Activated T-cell treated with anti-CD3 and anti-CD28 coated beads, Interleukin-2, amount 50 U/mL, for 1 hour (primary cell): ENCODE measurements at places on chromosomes 4 and X.

- DNase-seq: no peak
These were observed 12.7 kb downstream of the FRAS1 start for GRCh38 chr4:78069859-78070258.

- DNase-seq: no peak
These were observed 584 bp downstream of the TMEM271 start for GRCh38 chr4:575281-576141.

GRCh38 chr4:7059662-7060061 is 8.2 kb downstream of the GRPEL1 start:
- no peak for DNase-seq

GRCh38 chr4:47045261-47045660 is 13.9 kb downstream of the GABRB1 start:
- DNase-seq: no peak

GRCh38 chrX:16931371-16931770 is 15.1 kb upstream of the REPS2 start:
- no peak for DNase-seq

DNA sequence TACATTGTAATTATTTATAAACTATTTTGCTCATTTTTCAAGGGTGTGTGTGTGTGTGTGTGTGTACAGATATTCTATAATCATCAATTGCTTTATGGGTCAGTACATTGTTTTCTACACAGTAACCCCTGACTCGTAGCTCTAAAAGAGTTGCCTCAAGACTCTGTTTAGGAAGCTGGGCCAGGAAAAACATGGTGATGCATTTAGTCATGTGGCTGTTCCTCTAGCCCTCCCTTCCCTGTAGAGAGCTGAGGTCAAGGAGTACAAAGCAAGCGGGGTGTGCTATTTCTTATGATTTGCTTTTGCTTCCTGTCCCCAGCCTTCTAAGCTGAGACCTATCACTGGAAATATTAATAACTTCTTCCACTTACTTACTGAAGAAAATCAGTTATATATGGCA is 34.8 kb upstream of the SPANXD start:
- no peak for DNase-seq

DNA sequence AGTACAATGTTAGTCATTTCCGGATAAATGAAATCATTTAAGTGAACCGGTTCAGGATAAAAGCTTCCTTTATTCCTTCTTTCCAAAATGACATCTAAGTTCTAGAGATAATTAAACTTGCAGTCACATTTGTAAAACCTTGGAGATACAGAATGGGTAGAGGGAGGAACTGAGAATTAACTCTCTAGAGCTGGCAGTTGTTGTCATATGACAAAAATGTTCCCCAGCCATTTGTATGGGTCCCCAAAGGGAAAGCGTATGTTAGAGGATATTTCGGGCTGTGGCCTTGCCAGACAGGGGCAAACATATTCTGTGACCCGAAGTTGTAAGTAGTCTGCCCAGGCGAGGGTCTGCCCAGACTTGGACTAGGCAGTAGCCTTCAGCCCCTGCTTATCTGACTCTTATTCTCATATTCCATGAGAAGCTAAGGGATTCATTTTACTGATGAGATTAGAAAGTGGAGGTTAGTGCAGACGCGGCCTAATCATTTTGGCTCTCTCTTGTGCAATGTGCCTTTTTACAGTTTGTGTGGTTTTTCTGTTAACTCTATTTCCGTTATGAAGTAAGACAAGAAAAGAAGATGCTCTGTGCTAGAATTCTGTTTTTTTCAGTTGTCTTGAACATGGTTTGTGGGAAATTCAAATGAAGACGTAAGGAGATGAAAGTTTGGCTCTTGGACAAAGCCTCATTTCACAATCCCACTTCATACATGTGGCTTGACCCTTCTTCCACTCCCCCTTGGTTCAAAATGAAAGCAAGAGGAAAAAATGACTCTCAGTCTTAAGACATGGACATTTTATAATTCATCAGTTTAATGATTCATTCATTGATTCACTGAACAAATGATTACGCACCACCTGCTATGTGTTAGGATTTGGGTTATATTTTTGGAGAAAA is 2394.2 kb upstream of the AGA start:
- no peak for DNase-seq

- no peak for DNase-seq
These were observed 74.1 kb upstream of the UCP1 start for GRCh38 chr4:140642674-140643437.

DNA sequence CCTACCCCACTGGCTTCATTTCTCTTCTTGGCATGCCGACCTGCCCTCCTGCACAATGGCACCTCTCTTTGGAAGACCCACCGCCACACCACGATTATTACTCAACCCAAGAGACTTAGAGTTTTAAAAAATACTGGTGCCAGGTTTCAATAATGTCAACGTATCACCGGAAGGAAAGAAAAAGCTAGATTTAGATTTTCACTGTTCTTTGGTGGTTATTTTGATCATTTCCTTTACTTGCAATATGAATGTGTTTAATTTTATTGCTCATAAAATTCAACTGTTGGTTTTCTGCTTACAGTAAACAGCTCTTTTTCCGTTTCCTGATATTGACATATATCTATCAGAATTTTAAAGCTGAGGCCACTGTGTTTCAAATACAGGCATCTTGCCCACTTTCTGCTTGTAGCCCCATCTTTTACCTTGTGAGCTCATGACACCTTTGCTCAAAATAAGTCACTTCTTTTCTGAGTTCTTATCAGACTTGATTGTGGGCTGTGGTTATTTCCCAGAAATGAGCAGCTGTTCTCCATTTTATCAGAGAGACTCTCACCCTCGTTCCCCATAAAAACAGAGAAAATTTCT is 439.1 kb downstream of the INPP4B start:
- DNase-seq: no peak

GRCh38 chrX:43000121-43000520 is 222.2 kb upstream of the PPP1R2C start:
- no peak for DNase-seq

- no peak for DNase-seq
These were observed at the start of gene MAOB for GRCh38 chrX:43882294-43882681. Gene MAOB (minus strand): TSS chrX:43882450. CDS start chrX:43882299, 151 bp downstream.

DNA sequence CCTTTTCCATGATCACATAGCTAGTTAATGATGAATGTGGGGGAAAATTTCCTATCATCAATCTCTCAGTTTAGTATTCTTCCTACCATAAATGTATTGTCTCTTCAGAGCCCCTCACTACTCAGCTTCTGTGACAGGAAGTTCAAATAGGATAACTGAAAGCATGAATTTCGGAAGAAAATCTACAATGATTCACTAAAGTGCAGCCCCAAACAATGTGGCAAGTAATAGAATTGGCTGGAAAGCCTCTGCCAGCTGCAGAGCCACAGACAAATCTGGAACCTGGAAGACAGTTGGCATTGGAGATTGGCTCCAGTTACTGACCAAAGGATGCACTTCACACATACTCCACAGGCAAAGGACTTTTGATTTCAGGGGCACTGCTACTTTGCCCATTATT is 35.2 kb downstream of the EGF start:
- DNase-seq: no peak

DNA sequence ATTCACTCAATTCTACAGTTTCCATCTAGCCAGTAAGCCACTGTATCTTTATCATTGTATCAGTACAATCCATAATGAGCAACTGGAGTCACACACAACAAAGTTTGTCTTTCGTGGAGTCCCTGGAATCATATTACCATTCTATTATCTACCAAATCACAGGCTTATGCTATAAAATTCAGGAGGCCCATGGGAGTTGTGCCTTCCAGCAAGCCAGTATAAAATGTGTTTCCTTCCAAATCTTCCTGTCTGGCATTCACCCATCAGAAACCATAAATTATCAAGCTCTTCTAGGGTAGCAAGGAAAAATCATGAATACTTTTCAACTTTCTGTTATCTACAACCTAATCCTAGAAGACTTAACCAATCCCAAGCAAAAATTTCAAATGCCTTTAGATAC is 1383.3 kb upstream of the PCDH7 start:
- no peak for DNase-seq

- DNase-seq: no peak
These were observed 130.2 kb downstream of the GASK1B start for GRCh38 chr4:158042591-158043030.

DNA sequence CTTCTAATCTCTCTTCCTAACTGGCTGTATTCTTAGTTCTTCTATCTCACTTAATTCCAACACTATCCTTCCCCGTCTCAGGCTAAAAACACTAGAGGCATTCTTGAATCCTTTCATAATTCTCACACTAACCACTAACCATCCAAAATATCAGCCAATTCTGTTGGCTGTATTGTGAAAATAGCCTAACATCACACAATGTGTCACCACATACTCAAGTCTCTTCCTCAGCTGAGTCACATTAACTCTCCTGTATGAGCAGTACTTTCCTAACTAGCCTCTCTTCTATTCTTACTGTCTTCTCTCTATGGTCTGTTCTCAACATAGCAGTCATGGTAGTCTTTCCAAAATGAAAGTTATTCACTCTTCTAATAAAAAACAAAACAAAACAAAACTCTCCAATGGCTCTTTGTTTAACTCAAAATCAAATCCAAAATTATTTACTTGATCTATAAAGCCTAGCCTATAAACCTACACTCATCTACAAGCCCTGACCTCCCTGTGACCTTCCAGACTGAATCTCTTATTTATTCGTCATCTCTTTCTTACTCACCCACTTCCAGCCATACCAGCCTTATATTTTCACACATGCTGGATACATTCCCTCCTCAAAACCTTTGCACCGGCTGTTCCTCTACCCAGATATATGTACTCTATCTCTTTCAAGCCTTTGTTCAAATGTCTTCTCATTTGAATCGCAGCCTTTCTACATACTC is 445.9 kb downstream of the TLL1 start:
- no peak for DNase-seq

- DNase-seq: no peak
These were observed 167.3 kb downstream of the SLIT2 start for GRCh38 chr4:20418861-20419451.

GRCh38 chr4:188663369-188663768 is 524.1 kb downstream of the TRIML1 start:
- no peak for DNase-seq
